ENCODE measurements at places on chromosomes 4 and X. TPM values are rescaled to one million over a fixed set of nuclear protein-coding genes. Genes with fewer than 3 reads are reported as not detected.

CFP gene
- 14.1 TPM for total RNA-seq

- no peaks in the 10 kb centered on the region for H3K27me3 ChIP-seq
- H3K36me3 ChIP-seq, result no peaks in the 10 kb centered on the region
- no peak overlapping the region for H3K27ac ChIP-seq
Observed at GRCh38 chrX:138128027-138128671, 562.2 kb downstream of the ZIC3 start.

IL1RAPL2 gene
- not detected for total RNA-seq

- H3K36me3 ChIP-seq, result peaks cover 13% of the 10 kb centered on the region
- peak overlapping the region; percentile 77 for H3K4me3 ChIP-seq
- H3K27ac ChIP-seq, result peak overlapping the region; percentile 18
- H3K27me3 ChIP-seq, result no peaks in the 10 kb centered on the region
Observed at GRCh38 chr4:4574792-4575191, 32.9 kb upstream of the STX18 start.

DNA sequence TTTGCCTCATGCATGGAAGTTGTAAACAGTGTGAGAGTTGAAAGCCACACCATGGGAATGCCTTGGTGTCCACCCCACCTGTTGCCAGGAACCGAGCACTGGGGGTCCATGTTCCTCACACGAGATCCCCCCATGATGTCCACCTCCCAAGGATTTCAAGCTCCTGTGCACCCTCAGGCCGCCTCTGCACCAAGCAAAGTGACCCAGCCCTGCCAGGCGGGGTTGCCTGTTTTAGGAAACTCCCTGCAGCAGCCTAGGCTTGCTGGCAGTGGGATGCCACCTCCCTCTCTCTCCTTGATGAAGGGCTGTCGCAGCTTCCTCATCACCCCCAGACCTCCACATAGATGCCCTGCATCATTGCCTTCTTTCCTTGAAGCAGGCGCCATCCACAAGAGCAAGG is 82.8 kb downstream of the GPR143 start:
- no peak overlapping the region for H3K4me3 ChIP-seq
- H3K4me1 ChIP-seq, result peaks cover 2% of the 10 kb centered on the region
- H3K27ac ChIP-seq, result no peak overlapping the region
- H3K36me3 ChIP-seq, result peaks cover 2% of the 10 kb centered on the region

DNA sequence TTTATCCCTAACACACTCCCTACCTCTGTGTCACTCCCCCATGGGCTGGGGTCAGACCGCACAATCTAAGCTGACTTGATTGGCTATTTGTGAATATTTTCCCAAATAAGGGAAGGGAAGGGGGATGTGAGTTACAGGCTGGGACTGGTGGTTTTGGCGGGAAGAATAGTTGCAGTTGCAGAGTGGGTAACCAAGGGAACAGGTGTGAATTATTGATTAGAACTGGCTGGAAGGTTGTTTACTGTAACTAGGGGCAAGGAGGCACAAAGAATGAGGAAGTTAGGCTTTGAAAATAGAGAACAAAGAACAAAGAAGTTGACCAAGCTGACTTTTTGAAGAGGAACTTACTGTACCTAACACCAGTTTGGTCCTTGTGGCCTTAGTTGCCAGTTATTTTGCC is 88.0 kb upstream of the XAGE2 start:
- no peaks in the 10 kb centered on the region for H3K36me3 ChIP-seq
- peaks cover 1% of the 10 kb centered on the region for H3K27me3 ChIP-seq
- H3K4me1 ChIP-seq, result no peaks in the 10 kb centered on the region
- no peak overlapping the region for H3K27ac ChIP-seq

PPEF2 gene
- total RNA-seq, result 0.17 TPM

- no peak overlapping the region for H3K4me3 ChIP-seq
- no peaks in the 10 kb centered on the region for H3K36me3 ChIP-seq
- H3K4me1 ChIP-seq, result no peaks in the 10 kb centered on the region
- no peak for DNase-seq
- no peaks in the 10 kb centered on the region for H3K27me3 ChIP-seq
Observed at GRCh38 chr4:179595671-179596410, 2153.6 kb upstream of the AGA start.

GRCh38 chr4:54737421-54737820 is 79.7 kb downstream of the KIT start:
- H3K4me1 ChIP-seq, result no peaks in the 10 kb centered on the region
- DNase-seq, result no peak
- peaks cover 3% of the 10 kb centered on the region for H3K27me3 ChIP-seq

ARHGAP36 gene
- not detected for total RNA-seq

TMPRSS11B gene
- total RNA-seq, result not detected

GRCh38 chr4:32002037-32002747 is 1282.0 kb downstream of the PCDH7 start:
- H3K36me3 ChIP-seq, result no peaks in the 10 kb centered on the region
- no peak overlapping the region for H3K4me3 ChIP-seq
- H3K4me1 ChIP-seq, result no peaks in the 10 kb centered on the region
- no peak for DNase-seq

- H3K36me3 ChIP-seq, result no peaks in the 10 kb centered on the region
- no peak overlapping the region for H3K27ac ChIP-seq
- H3K27me3 ChIP-seq, result no peaks in the 10 kb centered on the region
- no peak overlapping the region for H3K4me3 ChIP-seq
- no peaks in the 10 kb centered on the region for H3K4me1 ChIP-seq
Observed at GRCh38 chrX:25523574-25524540, 508.1 kb upstream of the ARX start.

DNA sequence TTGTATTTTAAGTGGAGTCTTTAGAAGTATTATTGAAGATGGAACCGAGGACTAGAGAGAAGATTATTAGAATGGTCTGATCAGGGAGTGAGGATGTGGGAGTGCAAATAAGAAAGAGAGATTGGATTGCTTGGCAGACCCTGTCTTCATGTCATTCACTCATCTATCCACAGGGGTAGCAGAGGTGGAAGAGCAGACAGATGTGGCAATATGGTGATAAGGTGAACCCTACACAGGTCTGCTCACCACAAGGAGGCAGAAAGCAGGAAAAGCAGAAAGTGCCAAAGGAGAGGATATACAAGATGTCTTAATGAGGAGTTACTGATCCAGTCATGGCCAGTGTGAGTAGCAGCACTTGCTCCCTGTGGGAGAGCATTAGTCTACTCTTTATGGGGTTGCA is 129.4 kb downstream of the MAGEE2 start:
- no peaks in the 10 kb centered on the region for H3K36me3 ChIP-seq
- no peak overlapping the region for H3K27ac ChIP-seq
- DNase-seq, result no peak
- H3K4me1 ChIP-seq, result no peaks in the 10 kb centered on the region
- no peaks in the 10 kb centered on the region for H3K27me3 ChIP-seq

DNA sequence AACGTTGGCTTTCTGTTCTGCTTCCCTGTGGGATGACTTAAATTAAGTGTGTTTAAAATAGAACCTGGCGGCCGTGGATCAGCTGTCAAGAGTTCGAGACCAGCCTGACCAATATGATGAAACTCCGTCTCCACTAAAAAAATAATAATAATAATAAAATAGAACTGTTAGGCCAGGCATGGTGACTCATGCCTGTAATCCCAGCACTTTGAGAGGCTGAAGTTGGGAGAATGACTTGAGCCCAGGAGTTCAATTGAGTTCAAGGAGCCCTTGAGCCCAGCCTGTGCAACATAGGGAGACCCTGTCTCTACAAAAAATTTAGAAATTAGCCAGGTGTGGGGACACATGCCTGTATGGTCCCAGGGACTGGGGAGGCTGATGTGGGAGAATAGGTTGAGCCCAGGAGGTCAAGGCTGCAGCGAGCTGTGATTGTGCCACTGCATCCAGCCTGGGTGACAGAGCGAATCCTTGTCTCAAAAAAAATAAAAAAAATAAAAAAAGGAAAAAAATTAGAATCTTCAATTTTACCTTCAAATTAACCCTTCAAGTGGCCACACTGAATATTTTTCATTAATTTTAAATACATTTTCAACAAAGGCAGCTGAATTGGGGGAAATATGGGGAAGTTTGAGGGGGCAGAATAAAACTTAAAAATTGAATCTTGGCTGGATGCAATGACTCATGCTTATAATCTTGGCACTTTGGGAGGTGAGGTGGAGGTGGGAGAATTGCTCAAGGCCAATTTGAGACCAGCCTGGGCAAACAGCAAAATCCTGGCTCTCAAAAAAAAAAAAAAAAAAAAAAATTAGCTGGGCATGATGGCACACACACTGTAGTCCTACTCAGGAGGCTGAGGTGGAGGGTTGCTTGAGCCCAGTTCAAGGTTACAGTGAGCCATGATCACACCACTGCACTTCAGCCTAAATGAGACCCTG is 31.8 kb upstream of the HSD17B13 start:
- DNase-seq, result no peak
- peaks cover 10% of the 10 kb centered on the region for H3K36me3 ChIP-seq
- peaks cover 2% of the 10 kb centered on the region for H3K4me1 ChIP-seq
- no peak overlapping the region for H3K27ac ChIP-seq
- no peaks in the 10 kb centered on the region for H3K27me3 ChIP-seq
- no peak overlapping the region for H3K4me3 ChIP-seq

- H3K27me3 ChIP-seq, result peaks cover 2% of the 10 kb centered on the region
- DNase-seq, result peak; percentile 86
- peaks cover 6% of the 10 kb centered on the region for H3K36me3 ChIP-seq
- H3K27ac ChIP-seq, result peak within 1 kb of the TSS; percentile 82
Observed at GRCh38 chrX:154804957-154805695, at the start of gene MPP1. Gene MPP1 (minus strand): TSS chrX:154805485. CDS start chrX:154805373, 112 bp downstream.

COX7B2 gene
- not detected for total RNA-seq

DNA sequence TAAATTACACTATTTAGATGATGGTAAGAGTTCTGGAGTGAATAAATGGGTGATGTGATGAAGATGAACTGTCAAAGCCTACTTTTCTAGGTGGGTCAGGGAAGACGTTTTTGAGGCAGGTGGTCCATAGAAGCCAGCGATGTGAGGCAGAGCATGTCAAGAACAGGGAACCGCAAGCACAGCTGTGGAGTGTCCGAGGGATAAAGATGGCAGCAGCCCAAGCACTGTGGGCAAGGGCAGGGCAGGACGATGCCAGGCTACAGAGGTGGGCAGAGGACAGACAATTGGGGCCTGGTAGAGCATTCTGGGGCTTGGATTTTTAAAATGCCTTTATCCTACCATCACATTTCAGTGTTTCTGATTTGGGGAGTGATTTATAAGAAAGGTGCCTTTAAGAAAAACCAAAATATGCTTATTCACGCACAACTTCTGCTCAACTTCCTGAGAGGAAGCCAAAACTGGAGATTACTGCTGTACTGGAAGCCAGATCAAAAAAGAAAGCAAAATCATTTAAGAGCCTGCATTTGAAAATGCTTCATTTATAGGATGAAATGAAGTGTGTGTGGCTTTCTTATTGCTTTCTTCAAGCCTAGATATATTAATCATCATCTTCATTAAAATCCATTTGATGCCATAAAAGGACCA is 119.0 kb upstream of the WDR17 start:
- H3K4me1 ChIP-seq, result peaks cover 6% of the 10 kb centered on the region
- H3K36me3 ChIP-seq, result no peaks in the 10 kb centered on the region
- peaks cover 11% of the 10 kb centered on the region for H3K27me3 ChIP-seq
- H3K4me3 ChIP-seq, result peak overlapping the region; percentile 58

ESX1 gene
- total RNA-seq, result not detected
